ENCODE measurements at places on chromosomes 4 and X.
A peak's percentile ranks its signal among the peaks of the same experiment; 100 is the strongest.

- no peak for DNase-seq
Measured at GRCh38 chr4:150224896-150225591, 146.8 kb downstream of the DCLK2 start.

DNA sequence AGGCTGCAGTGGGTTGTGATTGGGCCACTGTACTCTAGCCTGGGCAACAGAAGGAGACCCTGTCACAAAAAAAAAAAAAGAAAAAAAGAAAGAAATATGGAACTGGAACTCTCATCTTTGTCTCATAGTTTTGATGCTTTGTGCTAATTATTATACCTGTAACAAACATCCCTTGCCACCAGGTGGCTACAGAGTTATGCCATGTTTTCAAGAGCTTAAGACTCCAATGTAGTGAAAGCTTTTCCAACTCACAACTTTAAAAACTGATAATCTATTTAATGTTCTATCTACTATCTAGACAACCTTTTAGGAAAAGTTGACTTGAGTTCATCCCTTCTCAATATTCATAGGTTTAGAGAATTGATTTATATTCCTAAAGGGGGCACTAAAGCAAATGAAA lies 42.4 kb downstream of the HTR2C start:
- DNase-seq, result no peak

DNA sequence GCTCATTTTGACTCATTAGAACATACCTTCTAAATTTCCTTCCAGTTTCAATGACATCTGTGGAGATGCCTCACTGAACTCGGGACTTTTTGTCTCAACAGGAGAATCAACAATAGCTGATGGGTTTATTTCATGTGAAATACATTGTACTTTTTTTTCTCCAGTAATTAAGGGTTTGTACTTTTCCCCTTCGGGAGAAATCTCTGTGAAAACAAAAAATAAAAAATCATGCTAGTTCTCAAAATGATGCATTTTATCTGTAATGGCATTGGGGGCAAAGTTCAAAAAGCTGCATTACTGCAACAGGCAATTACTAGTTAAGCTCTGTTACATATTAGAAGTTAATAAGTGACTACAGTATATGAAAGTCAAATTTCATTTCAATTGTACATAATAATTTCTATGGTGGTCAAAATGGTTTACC lies 167.3 kb upstream of the SH3RF1 start:
- DNase-seq, result no peak

GRCh38 chr4:89994176-89994873 lies 99.7 kb downstream of the MMRN1 start:
- DNase-seq, result no peak

DNA sequence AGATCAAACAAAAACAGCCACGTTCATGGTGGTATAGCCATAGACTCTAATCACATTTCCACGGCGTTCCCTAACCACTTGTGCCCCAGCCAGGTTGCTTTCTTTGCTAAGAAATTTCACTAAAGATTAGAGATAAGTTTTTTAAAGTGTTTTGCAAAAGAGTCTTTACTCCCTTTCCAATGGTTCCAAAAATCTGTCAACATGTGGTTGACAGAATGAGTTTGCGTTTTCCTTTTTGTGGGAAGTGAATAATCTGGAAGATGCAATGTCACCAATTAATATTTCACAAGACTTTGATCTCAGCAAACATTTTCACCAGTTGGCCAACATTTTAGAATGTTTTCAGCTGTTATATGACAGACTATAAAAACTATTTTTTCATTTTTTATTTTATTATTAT lies 35.3 kb downstream of the CXCL1 start:
- DNase-seq, result no peak

DNA sequence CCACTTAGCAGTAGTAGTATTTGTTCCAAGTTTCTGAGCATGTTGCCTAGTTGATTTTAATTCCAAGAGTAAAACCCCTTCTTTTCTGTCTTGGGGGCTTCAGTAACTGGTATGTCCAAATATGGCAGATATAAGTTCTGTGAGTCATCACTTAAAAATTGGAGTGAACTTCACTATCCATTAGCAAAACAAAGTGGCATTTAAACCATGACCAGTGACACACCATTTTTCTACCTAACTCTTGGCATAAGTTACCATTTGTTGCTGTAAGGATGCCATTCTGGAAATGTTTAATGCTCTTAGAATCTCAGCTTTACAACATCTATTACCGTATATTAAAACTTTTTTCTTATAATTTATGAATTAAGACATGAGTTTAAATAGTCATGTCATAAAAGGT lies 102.0 kb downstream of the CBR4 start:
- no peak for DNase-seq

GRCh38 chr4:8594097-8595038 lies 1.8 kb downstream of the CPZ start:
- peak; percentile 59 for DNase-seq

DNA sequence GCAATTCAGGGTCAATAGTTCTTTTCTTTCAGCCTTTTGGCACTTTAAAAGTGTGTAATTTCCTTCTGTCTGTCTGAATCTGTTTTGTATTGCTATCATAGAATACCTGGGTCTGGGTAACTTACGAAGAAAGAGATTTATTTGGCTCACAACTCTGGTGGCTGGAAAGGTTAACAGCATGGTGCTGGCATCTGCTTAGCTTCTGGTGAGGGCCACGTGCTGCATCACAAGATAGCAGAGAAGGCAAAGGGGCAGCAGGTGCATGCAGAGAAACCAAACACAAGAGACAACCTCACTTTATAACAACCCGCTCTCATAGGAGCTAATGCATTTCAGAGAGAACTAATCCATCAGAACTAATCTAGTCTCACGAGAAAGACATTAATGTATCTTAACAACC lies 18.8 kb downstream of the RGN start:
- DNase-seq, result no peak

- no peak for DNase-seq
Measured at GRCh38 chr4:41799126-41799525, 50.6 kb upstream of the PHOX2B start.

- DNase-seq, result no peak
Measured at GRCh38 chr4:76197031-76197743, 16.4 kb downstream of the SCARB2 start.

- no peak for DNase-seq
Measured at GRCh38 chrX:109830704-109831206, 97.7 kb upstream of the ACSL4 start.

GRCh38 chrX:3380603-3381002 lies 34.2 kb upstream of the MXRA5 start:
- no peak for DNase-seq

- DNase-seq, result no peak
Measured at GRCh38 chr4:174873931-174874330, 44.2 kb upstream of the ADAM29 start.

DNA sequence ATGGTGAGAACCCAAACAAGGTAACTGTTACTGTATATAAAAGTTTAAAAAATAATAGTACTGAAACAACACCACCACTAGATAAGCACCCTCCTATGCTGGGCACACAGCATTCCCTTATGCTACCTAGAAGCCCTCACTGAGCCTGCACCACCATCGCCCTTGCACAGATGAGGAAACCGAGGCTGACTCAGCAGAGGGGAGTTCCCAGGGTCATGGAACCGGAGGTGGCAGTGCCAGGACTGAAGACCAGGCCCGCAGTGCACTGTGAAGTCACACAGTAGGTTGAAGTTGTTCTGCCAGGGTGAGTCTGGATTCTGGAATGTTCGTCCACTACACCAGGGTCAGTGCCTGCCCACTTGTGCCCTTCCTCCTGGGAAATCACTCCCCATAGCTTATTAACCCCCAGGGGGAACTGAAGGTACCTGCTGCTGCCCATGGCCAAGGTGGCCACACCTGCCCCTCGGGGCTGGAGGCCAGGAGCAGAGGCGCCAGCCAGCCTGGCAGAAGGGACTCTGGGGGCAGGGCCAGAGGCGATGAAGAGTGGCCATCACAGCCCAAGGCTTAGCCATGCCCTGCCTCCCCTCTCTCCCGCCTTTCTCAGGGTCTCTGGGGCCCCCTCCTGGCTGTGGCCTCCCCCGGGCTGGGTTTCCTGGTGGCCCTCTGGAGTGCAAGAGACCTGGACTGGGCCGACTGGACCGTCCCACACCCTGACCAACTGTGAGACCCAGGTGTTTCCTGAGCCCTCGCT lies 15.1 kb upstream of the ABLIM2 start:
- DNase-seq, result no peak

- no peak for DNase-seq
Measured at GRCh38 chr4:55475394-55476243, 71.1 kb downstream of the CLOCK start.

GRCh38 chrX:118755633-118756032 lies 28.2 kb downstream of the IL13RA1 start:
- DNase-seq, result no peak

- DNase-seq, result no peak
Measured at GRCh38 chrX:38654302-38654701, 93.0 kb downstream of the TSPAN7 start.

GRCh38 chr4:3499710-3500109 lies 32.5 kb downstream of the LRPAP1 start:
- no peak for DNase-seq

DNA sequence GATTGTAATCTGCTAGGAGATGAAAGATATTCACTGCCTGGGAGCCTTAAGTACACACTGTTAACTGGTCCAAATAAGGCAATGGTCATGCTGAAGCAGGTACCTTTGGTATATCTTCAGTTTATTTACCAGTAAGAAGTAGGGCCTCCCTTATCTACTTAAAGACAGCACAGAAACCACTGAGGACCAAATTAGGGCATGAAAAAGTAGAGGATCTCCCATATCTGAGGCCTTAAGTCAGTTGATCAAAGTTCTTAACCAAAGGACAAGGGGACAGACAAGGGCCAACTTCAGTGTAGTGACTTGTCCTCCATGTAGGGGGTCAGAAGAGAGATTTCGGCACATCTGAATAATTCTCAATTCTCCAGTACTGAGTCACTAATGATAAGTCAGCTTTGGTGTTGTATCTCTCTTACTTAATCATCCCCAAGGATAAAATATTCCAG lies 59.1 kb downstream of the AMELX start:
- no peak for DNase-seq

DNA sequence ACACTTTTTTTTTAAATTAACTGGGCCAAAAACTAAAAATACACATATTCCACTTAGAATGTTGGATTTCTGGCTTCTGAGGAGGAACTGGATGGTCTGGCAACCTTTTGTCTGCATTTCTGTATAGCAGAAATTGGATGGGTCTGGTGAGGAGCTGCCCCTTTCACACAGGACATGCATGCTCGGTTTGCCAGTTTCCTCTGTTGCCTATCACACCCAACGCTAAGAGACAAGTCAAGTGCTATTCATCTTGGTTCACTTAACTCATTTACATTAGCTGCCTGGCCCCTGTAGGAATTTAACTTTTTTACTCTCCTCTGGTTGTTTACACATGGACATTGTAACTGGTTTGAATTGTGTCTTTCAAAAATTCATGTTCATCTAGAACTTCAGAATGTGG lies 195.7 kb downstream of the PACRGL start:
- no peak for DNase-seq

DNA sequence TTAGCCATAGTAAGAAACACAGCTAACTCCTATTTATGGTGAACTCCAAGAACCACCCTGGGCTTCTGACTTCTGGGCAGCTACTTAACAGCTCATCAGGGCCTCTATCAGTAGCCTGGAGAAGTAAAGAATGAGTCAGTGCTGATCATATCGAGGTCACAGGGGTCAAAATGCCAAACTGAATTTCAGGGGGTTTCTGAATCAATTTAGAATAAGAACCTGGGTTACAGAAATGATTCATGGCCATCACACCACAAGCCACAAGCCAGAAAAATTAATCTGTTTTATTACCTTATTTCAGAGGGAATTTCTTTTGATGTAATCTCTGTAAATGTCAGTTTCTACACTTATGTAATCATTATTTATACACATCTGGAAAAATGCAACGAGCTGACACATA lies 64.4 kb downstream of the CHST7 start:
- no peak for DNase-seq

DNA sequence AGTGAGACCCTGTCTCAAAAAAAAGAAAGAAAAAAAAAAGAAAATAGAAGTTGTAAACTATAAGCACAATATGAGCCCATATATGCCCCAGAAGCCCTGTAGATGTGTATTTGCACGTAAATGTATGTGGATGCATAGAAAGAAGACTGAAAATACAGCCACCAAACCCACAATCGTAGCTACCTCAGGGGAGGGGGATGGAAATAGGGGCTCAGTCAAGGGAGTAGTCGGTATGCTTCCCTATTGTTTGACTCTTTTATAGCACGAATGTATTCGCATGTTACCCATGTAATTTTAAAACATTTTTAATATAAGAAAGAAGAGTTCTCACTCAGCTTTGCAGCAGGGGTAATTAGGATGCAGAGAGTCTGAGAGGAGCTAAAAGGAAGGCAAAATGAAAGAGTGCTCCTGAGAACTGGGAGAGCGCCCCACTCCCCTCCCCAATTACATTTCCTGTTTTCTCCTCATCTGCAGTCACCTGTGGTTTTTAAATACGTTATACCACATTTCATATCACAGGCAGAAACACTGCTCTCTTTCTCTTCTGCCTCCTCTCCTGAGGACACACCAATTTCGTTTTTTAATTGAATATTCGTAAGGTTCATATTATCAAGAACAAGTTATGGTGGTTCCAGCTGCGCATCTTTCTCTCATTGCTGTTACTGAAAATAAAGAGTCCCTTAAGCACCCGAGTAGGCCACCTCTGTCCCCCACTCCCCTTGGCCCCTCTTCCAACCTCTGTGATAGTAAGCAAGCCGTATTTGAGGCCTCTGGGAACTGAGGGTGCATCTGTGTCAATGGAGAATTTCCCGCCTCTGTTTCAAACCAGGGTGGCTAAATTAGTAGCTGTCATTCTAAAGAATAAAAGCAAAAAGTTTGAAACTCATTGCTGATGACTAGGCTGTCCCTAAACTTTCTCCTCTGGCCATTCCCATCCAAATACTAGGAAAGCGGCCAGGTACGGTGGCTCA lies 10.7 kb downstream of the SEPTIN6 start:
- DNase-seq, result no peak

DNA sequence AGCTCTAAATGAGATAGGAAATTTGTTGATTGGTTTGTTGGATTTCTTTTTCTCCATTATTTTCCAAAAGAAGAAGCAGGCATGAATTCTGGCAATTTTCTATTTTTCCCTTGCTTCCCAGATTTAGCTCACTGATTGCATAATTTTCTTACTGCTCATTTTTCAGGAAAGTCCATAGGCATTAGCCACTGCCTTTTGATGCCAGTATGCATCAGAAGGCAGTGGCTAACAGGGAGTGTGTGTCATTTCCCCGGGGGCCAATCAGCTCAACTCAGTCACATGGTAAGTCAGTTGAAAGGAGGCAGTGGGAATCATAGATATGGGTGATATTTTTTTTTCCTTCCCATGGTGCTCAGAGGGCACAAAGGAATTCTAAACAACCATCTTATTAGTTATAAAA lies 156.7 kb downstream of the TRIML1 start:
- DNase-seq, result no peak

- DNase-seq, result no peak
Measured at GRCh38 chr4:169115897-169116254, 105.8 kb upstream of the CBR4 start.

DNA sequence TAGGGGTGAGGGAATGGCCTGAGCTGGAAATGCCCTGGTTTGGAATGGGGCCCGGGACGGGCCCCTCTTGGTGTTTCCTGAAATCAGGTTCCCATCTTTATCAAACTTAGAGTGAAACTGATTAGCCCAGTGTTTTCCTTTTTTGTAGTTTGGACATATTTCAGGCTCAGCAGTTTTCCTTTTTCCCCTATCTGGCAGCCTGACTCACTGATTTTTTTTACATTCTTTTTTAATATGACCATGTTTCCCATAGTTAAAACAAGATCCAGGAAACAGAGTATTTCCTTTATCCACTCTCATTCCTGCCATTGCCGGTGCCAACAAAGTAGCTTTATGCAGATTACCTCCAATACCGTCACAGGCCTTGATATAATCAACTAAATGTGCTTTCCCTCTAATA lies 20.5 kb upstream of the C4orf17 start:
- DNase-seq, result no peak

All from hippocampal formation (tissue), 2 donors.